ENCODE measurements at places on chromosomes 13 and 19. TPM values are rescaled to one million over a fixed set of nuclear protein-coding genes. Genes with fewer than 3 reads are reported as not detected.

GRCh38 chr19:43534305-43534815 lies 1.4 kb downstream of the ZNF575 start:
- DNase-seq = no peak

GRCh38 chr19:49585023-49585422 lies 3.9 kb downstream of the PRRG2 start:
- DNase-seq = no peak

DNA sequence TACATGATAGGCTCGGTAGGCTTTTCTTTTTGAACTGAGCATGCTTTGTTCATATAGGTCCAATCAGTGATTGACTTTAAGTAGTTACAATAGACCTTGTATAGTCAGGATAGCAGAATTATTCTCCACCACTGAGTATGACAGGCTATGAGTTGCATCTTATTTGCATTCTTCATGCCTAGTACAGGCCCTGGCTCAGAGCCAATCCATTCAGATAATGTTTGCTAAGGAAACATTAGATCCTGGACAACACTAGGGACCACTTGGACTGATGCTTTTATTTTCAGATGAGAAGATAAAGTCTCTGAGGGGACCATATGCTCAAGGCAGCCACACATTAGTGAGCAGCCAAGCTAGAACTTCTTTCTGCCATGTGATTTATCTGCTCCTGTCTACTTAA lies 133.9 kb downstream of the KL start:
- DNase-seq = no peak

DNA sequence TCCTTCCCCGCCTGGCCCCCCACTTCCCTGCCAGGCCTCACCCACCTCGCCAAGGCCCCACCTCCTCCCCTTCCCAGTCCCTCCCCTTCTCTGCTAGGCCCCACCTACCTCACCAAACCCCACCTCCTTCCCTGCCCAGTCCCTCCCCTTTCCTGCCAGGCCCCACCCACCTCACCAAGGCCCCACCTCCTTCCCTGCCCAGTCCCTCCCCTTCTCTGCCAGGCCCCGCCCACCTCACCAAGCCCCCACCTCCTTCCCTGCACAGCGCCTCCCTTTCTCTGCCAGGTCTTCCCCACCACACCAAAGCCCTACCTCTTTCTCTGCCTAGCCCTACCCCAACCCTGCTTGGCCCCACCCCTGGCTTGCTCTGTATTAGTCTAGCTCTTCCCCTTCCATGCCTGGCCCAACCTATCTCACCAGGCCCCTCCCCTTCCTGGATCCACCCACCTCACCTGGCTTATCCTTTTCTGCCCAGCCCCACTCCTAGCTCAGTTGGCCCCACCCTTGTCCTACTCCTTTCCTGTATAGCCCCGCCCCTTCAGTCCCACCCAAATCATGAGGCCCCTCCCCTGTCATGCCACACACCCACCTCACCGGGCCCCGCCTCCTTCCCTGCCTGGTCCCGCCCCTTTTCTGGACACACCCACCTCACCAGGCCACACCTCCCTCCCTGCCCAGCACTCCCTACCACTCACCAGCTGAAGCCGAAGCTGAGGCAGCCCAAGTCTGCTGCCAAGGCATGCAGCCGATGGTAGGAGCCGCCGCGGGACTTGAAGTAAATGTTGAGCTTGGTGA lies 16.2 kb downstream of the CERS1 start:
- DNase-seq = no peak

DNA sequence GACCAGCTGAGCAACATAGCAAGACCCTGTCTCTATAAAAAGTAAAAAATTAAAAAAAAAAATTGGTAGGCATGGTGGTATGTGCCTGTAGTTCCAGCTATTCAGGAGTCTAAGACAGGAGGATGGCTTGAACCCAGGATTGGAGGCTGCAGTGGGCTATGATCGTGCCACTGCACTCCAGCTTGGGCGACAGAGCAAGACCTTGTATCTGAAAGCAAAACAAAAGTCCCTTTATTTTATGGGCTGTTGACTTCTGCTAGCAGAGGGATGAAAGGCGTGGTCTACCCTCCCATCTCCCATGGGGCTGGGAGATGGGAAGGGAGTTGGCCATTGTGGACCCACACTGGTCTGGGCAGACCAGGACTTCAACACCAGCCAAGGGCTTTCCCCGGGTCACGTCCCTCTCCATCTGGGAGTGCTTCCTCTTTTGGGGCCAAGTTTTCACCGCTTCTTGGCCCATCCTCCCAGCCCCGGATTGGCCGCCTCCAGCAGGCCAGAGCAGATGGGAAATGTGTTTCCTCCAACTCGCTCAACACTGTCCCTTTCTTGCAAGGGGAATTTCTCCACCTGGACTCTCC lies 2.2 kb upstream of the TNFSF9 start:
- DNase-seq = no peak

DNA sequence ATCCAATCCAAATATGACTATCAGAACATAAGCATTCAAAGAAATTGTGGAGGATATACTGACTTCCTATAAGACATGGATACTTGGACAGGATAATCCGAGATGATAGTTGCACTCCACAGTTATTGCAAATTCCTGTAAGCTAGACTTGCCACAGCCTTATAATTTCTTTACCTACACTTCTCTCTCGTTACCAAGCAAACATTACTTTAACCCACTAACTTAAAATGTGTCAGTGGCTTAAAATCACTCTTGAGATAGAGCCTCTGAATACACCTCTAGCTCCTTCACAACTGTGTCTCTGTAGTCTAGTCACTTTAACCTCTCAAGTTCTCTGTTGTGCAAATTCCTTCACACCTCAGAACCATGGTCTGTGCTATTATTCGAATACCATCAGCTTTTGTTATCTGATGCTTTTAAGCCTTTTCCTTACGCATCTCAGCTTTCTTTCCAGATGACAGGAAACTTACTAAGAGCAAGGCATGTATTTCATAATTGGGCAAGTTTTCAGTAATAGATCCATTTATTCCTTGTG lies 474.9 kb upstream of the MIR17HG start:
- DNase-seq = no peak

- DNase-seq = no peak
Observed at GRCh38 chr13:110638814-110639806, 23.8 kb downstream of the NAXD start.

Gene ZNF8
- 6.2 TPM for total RNA-seq
